Hematopoietic multipotent progenitor cell treated with erythropoietin and hydrocortisone succinate and interleukin-3 and kit ligand, for 8 days (in vitro differentiated cells): ENCODE measurements at places on chromosomes 4 and X.

DNA sequence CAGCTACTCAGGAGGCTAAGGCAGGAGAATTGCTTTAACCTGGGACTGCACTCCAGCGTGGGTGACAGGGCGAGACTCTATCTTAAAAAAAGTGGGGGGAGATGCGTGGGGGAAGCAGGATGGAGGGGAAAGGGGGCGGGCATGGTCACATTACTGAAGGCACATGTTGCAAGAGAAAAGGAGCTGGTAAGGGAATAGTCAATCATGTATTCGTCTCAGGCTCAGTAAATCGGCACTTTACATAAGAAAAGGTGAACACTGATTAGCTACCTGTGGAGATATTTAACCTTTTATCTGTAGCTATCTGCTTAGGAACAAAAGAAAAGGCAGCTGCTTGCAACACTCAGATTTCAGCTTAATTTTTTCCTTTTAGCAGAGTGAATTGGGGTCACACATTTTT lies 132.5 kb downstream of the PLS3 start:
- DNase-seq, result no peak

GRCh38 chrX:102599951-102600579 lies 750 bp downstream of the ARMCX5 start:
- DNase-seq, result peak; percentile 11

GRCh38 chrX:47456080-47456479 lies 26.9 kb downstream of the ZNF41 start:
- DNase-seq, result no peak

DNA sequence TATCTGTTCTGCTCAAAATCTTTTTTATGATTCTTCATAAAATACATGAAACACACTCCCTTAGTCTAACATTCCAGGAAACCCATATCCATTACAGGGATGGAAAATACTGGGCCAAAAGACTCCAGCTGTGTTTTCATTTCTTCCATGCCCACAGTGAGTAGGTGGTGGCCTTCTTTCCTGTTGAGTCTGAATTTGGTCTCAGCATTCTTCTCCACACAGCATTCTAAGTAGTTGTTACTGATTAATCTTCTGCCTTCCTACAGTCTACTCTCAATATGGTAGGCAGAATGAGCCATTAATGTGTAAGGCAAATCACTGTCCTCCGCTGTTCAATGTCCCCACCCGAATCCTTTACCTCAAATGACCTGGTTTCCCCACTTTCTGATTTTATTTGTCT lies 370.6 kb upstream of the RPS6KA3 start:
- no peak for DNase-seq
